Activated T-helper 1 cell treated with anti-CD3 and anti-CD28 coated beads, Interleukin-2, amount 50 U/mL, for 16 hours (primary cell): ENCODE measurements at places on chromosomes 12 and 14.

DNA sequence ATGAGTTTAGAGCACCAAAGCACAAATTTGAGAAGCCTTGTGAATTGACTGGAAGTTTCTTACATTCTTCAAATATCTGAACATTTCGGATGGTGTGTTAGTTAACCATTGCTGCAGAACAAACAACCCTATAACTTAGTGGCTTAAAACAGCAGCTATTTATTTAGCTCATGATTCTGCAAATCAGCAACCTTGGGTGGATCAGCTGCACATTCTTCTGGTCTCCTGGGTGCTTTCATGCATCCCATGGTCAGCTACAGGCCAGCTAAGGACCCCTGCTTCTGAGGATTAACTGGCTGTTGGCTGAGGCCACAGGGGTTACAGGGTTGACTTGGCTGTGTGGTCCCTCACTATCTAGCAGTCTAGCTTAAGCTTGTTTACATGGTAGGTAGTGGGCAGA, 114.0 kb upstream of the HIF1A start:
- no peak for DNase-seq

DNA sequence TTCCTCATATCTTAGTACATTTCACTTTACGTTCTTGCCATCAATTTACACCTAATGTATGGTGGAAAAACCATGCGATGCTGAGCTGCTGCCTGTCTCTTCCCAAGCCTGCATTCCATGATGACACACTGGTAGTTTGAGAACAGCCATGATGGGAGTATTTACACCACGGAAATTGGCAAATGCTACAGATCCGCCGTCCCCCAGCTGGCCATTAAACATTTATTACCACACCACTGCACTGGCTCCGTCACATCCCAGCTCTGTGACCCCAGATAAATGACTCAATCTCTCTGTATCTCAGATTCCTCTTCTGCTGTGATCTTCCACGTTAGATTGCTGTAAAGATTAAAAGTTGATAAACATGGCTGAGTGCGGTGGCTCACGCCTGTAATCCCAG, 13.9 kb downstream of the ESRRB start:
- DNase-seq: no peak

DNA sequence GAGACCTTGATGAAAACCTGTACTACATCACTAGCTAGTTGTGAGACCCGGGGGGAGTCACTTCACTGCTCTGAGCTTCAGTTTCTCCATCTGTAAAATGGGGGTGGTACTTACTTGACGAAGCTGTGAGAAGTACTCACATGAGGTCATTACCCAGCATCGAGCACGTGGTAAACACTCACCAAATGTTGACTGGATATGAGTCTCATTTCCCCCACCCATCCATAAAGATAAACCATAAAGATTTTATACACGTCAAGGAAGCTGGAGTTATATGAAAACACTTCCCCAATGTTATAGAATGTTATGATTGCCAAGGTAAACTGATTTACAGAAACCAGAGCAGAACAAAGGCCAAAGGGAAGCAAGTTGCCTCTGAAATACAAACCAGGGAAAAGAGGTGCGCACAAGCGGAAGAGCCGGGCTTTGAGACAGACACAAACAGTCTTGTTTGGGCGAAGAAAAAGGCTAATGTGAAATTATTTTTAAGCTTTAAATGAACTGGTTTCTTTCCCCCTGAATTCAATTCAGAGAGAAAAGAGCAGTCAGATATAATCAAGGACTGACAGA, 536.8 kb downstream of the MED13L start:
- no peak for DNase-seq

- DNase-seq: no peak
Measured at GRCh38 chr12:32448586-32448985, 49.2 kb downstream of the FGD4 start.

DNA sequence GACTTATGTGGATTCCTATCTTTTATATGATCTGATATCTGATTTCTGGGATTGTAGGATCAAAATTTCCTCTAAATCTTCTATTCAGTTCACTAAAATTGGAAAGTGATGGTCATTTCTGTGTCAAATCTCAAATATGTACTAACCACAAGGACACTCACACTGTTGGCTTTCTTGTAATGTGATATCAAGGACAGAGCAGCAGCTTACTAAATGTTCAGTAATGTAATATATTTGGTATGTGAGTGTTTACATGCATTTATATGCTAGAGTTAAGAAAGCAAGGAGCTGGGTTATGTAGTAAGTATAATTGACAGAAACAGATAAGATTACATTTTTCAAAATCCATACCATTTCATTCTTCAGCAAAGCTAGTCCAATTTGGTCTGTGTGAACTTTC, 16.5 kb downstream of the PUS7L start:
- no peak for DNase-seq

- DNase-seq: no peak
Measured at GRCh38 chr12:2631653-2632350, 163.0 kb upstream of the FKBP4 start.

DNA sequence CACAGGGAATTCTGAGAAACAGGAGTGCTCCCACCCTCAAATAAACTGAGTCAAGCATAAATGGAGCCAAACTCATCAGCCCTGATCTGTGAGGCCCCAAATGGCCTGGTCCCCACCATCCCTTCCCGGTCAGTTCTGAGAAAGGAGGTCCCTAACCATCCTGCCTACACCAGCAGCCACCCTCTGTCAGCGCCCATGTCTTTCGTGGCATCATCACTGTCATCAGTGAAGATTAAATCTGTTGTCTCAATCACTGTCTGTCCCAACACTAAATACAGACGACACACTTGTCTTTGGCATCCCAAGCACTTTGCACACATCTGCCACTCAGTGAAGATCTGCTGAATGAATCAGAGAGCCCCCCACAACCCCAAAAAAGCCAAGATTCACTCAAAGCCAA, 22.4 kb downstream of the VPS37B start:
- DNase-seq: no peak

GRCh38 chr12:93127582-93128331, 198.7 kb upstream of the EEA1 start:
- no peak for DNase-seq

DNA sequence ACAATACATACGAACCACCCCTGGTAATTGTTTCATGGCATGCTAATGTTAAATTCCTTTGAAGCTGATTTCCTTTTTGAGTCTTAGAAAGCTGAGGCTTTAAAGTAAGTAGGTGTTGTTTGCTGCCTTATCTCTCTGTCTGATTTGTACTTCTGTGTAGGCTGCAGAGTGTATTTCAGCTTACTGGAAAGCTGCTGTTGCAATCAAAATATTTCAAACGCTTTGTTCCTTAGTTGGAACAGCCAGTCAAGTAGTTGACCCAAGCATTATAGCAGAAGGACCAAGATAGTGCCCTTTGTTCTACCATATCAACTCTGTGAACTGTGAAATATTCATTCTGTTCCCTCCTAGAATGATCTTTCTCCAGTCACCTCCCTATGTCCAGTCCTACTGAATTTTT, 3.1 kb downstream of the PKP2 start:
- DNase-seq: no peak

GRCh38 chr12:12499909-12500604, 62.6 kb downstream of the DUSP16 start:
- no peak for DNase-seq

GRCh38 chr12:77914081-77914488, 83.4 kb downstream of the NAV3 start:
- DNase-seq: no peak

DNA sequence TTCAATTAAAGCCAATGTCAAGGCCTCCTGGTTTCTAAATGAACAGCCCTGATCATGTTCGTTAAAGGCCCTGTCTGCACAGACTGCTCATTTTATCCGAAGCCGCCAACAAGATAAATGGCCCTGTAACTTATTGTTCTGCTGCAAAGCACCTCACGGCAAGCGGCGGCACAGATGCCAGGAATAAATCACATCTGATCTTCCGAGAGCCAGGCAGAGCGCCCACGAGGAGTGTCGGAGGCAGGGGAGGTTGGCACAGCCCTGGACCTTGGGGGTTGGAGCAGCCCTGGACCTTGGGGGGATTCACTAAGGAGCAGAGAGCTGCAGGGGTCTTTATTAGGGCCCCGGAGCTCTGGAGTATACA, 110.5 kb downstream of the SCARB1 start:
- DNase-seq: no peak
